ENCODE measurements at places on chromosomes 12 and 14.
A peak's percentile ranks its signal among the peaks of the same experiment; 100 is the strongest.

- DNase-seq = peak; percentile 53
Measured at GRCh38 chr12:47742253-47742825, 16.3 kb downstream of the RAPGEF3 start.

DNA sequence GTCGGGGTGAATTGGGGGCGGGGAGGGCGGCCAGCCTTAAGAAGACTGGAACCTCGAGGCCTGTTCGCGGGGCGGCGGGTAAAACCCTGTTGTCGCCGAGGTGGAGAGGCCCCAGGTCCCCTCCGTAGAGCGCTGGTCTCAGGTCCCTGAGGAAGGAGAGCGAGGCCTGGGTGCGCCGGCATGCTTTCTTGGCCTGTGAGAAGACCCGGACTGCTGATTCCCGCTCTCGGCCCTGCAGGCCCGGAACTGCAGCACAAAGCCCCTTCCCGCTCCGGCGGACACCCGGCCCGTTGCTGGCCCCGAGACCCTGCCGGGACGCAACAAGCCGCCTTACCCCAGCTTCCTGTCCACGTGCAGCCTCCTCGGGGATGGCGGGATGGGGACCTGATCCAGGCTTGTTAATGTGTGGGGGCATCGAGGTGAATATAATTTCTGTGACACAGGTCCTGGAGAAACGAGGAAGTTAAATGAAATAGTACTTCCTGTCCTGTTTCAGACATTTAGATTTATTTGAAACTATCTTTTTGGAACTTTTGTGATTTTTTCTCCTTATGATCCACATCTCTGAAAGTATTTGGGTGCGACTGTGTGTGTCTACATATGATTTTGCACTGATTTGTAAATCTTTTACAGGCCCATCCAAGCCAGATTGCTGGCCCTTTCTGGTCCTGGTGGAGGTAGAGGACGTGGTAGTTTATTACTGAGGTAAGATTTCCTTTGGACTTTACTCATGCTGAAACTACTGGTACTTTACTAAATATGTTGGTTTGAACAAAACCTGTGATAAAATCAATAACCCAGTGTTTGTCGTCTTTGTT lies 600 bp downstream of the PNN start:
- peak; percentile 48 for DNase-seq

DNA sequence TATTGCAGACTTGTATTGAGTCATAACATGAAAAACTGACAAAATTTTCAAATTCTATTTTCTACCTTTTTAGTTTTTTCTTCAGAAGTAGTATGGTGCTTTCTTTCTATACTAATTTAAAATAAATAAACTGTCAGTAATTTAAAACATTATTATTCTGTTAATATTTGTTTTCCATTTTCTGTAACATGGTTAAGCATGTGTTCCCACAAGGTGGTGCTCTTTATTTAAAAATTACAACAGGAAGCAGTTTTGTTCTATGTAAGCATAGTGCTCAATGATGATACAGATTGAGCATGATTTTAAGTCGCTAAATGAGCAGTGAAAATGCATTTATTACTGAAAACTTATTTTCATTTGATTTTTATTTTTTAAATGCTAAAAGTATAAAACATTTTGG lies 114.6 kb downstream of the PPFIA2 start:
- no peak for DNase-seq

DNA sequence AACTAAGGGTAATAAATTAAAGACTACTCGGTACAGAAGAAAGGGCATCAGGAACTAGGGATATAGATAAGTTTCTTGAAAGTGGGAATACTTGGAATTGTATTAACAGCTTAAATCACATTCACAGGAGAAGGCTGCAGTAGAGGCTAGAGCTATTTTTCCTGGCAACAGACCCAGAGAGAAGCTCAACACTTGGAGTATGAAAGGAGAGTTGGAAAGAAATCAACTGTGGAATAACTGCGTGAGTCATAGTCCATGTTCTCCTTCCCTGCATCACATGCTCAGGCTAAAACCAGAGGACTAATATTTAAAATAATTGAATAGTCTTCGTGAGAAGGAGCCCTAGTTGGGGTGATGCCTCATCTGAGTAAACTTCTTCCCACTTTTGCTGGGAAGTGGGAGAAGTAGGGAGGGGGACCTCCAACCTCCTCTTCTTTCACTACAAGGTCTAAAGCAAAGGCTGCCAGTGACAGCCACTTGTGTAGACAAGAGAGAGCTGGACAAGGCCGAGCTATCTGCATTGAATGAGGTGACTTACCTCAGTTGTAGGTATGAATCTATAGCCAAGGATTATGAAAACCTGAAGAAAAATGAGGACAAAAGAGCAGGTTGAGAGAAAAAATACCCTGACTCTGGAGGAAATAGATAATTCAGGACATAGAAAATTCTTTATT lies 32.7 kb downstream of the DYRK2 start:
- DNase-seq = no peak

DNA sequence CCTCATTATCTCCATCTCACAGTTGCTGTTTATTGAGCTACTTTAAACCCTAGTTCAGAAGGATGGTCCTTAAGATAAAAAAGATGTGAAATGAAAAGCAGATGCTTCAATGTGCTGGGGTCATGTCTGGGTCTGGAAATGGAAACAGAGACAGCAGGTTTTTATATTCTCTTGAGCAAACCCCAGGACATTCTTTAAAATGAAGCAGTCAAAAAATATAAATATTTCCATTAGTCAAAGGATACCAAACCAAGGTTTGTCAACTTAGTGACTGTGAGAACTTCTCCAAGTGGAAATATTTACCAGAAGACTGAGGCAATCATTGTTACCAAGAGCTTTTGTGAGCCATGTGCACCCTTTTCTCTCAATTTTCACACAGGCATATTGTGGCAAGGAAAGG lies 102.5 kb upstream of the DIO2 start:
- no peak for DNase-seq

DNA sequence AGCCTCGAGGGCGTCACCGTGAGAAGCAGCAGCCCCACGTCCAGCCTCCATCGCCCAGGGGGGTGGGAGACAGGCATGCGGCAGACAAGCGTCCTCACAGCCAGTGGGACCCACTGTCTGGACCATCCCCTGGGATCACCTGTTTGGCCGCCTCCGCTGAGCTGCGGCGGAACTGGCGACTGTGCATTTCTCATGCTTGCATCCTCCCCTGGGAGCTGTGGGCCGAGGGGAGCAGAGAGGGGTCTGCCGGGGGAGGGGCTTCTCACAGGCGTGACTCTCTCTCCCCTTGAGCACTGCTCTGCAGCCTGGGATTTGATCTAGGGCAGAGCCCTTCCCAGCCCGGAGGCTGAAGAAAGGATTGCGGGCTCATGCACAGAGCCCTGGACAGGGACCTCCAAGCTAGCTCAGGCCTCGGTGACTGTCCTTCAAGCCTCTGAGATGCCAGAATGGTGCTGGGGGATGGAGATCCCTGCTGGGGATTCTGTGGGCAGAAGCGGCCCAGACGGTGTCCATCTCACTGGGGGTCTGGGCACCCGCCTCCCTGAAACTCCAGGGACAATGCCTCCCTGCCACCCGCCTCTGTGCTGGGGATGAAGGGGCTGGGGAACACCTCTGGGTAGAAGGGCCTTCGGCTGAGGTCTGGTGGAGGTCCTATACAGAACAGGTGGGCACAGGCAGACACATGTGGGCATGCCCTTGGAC lies 61.1 kb downstream of the PRIMA1 start:
- no peak for DNase-seq

DNA sequence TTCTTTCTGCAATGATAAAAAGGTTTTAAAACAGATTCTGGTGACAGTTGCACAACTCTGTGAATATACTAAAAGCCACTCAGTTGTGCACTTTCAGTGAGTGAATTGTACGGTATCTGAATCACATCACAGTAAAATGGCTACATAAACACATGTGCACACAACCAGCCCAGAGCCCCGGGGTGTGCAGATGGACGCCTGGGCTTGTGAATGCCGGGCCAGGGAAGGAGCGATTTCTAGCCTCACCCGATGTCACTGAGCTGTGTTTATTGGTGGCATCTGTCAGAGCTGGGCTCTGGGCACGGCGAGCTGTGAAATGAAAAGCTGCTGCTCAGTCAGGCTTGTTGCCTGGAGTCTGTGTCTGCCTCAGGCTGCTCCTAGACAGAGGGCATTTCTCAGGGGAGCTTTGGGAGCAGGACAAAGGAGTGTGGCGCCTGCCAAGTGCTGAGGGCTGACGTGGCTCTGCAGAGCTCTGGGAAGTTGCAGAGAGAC lies 25.9 kb downstream of the RHOF start:
- DNase-seq = no peak

DNA sequence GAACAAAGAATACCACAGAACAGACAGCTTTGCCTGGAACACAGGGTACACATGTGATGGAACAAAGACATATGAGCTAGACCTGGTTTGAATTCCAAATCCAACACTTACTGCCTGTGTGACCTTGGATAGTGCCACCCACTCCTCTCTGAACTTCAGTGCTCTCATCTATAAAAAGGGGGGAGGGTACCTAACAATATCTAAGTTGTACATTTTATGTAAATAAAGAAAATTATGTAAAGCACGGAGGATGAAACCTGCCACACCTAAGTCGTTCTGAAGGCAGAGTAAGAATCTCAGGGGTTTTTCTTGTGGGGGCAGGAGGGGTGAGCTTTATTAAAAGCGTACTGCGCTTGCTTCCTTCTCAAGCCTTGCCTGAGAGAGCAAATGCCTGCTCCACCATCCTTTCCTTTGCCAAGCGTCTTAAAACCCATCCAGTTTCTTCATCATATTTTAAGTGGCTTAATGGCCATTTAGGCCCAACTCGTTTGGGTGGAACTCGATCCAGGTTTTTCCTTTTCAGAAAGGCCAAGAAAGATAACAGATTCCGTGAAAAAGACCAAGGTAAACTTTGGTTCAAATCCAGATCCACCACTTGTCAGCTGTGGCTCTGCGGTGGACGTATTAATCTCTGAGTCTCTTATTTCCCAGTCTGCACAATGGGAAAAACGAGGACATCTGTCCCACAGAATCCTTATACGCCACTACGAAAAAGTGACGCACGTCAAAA lies 946 bp downstream of the DDX24 start:
- no peak for DNase-seq

GRCh38 chr12:124914392-124915238 lies at the start of gene UBC:
UBC (minus strand) TSS chr12:124914650; CDS start chr12:124913771, 879 bp downstream.
- peak; percentile 88 for DNase-seq

DNA sequence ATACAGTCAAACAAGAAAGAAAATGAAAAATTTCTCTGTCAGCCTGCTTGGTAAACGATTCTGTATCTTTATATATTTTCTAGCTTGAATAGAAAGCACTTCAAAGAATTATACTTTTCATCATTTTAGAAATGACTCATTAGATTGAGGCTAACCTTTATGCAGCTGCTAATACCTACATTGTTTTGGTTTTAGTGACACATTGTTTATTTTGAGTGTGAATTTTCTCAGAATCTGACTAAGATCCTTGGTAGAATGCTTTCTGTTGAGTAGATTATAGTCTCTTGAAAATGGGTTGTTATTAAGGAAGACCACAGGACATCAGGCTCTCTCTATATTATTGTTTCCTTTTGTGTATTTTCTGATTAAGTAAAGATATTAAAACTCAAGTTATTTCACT lies at the start of gene PMCH:
Gene PMCH (minus strand): TSS at position 45 of the 400 bp plus-strand sequence. CDS start 63 bp downstream, outside the sequence.
- no peak for DNase-seq

GRCh38 chr12:64611341-64612284 lies 1.3 kb downstream of the RASSF3 start:
- peak; percentile 5 for DNase-seq

DNA sequence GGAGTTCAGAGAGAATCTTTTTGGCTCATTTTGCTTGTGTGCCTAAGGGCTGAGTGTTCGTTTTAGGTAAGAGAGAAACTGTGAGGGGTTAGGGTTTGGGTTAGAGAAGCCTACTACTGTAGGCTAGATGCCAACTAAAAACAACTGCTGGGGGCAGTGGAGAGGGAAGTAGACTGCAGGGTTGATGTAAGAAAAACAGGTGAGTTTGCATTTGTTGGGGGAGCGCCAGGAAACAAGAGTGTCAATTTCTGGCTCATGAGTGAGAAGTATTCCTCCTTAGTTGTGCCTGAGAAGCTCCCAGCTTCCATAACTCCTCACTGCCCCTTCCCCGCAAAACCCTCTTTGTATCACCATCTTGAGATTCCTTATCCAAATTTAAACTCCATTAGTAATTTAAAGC lies 92.3 kb downstream of the DERA start:
- no peak for DNase-seq

- DNase-seq = no peak
Measured at GRCh38 chr12:124098101-124098757, 125.2 kb downstream of the ZNF664 start.

DNA sequence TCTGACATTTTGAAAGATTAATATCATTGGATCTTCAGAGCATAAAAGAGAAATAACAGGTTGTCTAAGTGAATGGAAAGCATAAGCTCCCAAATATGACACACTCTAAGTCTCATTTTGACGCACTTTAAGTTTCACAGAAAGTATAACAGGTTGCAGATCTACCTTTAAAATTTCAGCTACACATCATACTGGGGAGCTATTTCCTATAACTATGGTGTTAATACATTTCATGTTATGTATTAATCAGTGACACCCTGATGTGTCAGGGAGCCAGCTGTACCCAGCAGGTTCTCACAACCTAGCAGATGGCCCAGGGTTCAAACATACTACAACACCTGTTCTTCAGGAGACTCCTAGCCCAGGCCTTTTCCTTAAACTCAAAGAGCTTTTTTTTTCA lies 31.1 kb upstream of the TMX1 start:
- DNase-seq = no peak

- no peak for DNase-seq
Measured at GRCh38 chr14:99685596-99685995, 1.5 kb downstream of the CYP46A1 start.

- DNase-seq = peak; percentile 20
Measured at GRCh38 chr12:123150275-123150743, 581 bp downstream of the PITPNM2 start.

GRCh38 chr12:26614011-26614616 lies 218.9 kb downstream of the ITPR2 start:
- peak; percentile 15 for DNase-seq

- peak; percentile 44 for DNase-seq
Measured at GRCh38 chr14:22471545-22472121, 117.4 kb downstream of the DAD1 start.

DNA sequence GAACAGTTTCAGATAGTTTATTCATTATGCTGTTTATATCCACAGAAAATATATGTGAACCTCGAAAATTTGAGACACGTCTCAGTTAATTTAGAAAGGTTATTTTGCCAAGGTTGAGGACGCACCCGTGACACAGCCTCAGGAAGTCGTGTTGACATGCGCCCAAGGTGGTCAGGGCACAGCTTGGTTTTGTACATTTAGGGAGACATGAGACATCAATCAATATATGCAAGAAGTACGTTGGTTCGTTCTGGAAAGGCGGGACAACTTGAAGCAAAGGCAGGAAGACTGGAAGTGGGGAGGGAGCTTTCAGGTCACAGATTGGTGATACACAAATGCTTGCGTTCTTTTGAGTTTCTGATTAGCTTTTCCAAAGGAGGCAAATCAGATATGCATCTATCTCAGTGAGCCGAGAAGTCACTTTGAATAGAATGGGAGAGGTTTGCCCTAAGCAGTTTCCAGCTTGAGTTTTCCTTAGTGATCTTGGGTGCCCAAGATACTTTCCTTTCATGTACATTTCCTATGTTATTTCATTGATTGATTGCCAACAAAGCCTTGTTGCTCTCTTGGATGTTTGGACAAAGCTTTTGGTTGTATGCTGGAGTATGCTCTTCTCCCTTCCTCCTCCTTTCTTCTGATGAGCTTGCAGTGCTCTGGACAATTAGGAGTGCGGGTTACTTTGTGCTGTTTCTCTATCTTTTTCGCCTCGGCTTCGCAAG lies 3.2 kb downstream of the SNAPC1 start:
- DNase-seq = no peak

- DNase-seq = no peak
Measured at GRCh38 chr12:46212108-46212982, 56.5 kb downstream of the SLC38A1 start.

Measured in neural crest cell (in vitro differentiated cells).